ENCODE measurements at places on chromosomes 11 and 22. TPM values are rescaled to one million over a fixed set of nuclear protein-coding genes. Genes with fewer than 3 reads are reported as not detected.
A peak's percentile ranks its signal among the peaks of the same experiment; 100 is the strongest.

- DNase-seq: no peak
Measured at GRCh38 chr11:73229321-73229895, 11.3 kb downstream of the P2RY2 start.

DDIAS gene
- total RNA-seq: 0.25 TPM

DNA sequence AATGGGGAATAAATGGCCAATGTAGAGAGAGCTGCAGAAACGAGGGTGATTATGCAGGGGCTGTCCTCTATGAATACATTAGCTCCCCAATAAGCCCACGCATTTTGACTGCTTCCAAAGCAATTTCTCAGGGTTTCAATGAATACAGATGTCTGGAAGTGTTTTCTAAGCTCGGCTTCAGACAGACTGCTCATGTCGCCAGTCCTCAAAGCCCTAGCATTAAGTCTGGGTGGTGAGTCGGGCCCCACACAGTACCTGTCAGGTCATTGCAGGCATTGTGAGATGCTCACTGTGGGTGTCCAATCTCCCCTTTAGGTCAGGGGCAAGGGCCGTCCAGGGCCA, 17.9 kb upstream of the CSNK2A3 start:
- no peak for DNase-seq

DNA sequence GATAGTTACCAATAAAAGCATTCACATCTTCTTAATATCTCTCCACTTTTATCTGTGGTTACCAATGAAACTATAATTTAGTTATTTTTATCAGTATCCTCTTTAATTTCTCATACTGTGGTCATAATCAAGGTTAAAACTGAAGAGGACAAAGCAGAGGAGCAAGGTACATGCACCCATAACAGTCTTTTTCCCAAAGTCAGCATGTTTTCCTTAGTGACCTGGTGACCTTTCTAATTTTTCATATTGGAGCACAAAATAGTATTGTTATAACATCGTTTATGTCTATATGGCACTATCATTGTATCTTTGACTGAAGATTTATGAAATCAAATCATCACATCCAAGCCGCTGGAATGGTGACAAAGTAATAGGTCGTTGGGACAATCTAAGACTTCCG, 51.5 kb upstream of the CHORDC1 start:
- DNase-seq: no peak

DNA sequence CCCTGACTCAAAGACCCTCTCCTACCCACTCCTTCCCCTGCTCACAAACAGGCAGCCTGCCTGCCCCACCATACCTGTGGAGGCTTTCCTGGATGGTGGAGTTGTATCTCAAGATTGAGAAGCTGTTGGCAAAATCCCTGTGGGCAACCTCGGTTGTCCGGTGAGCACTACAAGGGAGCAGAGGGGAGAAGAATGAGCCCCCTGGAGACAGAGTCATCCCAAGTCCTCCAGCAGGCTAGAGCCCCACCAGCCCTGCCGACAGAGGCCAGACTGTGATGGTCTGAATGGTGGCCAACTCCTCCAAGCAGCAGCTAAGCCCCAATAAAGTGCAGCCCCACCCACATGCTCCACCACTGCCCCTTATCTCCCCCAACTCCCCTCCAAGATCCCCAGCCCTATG, 17.5 kb downstream of the TMPRSS13 start:
- DNase-seq: no peak

DNA sequence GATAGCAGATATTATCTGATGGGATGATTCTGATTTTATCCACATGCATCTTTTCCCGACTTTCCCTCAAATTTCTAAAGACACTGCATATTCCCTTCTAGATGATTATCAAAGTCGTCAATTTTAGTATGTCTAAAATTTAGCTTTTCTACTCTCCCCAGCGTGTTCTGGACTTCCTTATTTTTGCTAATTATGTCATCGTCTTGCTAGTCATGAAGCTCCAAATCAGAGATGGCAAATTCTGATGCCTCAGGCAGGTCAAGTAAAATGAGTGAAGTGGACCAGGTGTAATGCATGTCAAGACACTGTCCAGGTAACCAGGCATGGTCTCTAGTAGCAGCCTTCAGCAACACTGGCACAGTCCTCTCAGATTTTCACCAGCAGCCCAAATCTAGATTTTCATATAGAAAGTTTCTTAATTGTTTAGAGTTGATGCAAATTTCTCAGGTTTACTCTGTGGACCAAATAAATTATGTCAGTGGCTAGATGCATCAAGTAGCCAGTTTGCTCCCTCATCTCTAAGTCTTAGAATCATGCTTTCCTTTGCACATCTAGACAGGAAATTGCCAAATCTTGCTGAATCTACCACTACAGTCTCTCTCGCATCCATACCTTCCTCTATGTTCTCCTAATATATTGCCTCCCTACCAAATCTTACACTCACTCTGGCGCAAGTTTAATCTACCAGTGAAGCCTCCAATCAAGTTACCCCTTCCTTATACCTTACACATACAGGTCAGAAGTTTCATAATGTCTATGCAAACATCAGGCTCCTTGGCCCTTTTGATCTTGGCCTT, 10.6 kb downstream of the HSD17B12 start:
- DNase-seq: no peak

CATSPERZ gene
- 1.0 TPM for total RNA-seq

DNA sequence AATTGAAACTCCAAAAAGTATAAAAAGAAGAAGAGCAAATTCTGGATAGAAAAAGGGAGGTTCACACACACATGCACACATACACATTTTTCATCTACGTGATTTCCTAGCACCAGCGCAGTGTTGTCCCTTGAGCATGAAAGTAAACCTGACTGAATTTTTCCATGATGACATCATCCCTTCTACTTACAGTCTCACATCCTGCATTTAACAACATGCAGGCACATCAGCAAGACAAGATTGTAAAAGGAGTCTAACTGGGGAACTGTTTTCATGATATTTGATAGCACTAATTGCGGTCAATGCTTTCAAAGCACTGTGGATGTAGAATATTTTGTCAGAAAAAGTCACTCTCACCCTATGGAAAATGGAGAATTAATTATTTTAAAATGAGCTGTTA, 36.6 kb downstream of the GAS2 start:
- no peak for DNase-seq

OR8H1 gene
- total RNA-seq: not detected

DNA sequence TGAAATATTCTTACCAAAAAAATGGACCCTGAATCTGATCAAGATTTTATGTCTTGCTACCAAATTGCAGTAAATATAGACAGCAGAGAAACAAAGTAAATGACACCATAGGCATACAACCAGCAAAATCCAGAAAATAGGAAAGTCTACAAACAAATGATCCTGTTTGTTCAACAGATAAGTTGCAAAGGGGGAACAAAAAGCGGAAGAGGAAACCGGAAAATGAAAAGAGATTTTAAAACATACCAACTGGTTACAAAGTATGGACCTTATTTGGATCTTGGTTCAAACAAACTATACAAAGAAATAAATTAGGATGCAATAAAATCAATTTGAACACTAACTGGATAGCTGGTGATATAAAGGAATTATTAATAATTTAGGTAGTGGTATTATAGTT, 92.0 kb downstream of the TMPRSS5 start:
- DNase-seq: no peak

DNA sequence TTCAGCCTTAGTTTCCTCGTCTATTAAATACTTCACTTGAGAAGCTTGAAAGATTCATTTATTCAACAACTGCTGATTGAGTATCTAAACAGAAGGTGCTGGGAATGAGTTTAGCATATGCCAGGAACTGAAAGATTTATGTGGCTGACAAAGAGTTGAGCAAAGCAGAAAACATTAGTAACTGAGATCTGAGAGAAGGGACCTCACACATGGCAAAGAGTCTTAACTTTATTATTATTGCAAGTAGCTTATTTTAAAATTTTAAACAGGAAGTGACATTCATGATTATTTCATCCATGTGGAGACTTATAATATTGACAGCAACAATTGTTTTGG, 133.6 kb downstream of the CASP12 start:
- DNase-seq: no peak

DNA sequence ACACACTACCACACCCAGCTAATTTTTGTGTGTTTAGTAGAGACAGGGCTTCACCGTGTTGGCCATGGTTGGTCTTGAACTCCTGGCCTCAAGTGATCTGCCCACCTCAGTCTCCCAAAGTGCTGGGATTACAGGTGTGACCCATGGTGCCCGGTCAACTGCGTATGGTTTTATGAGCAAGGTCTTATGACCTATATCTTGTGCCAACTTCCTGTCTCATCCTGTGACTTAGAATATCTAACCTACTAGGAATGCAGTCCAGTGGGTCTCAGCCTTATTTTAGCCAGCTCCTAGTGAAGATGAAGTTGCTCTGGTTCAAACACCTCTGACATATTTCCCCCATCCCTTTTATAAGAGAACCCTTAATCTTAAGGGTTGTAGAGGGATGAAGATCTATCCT, 66.1 kb upstream of the OR5AN1 start:
- DNase-seq: no peak

- no peak for DNase-seq
Measured at GRCh38 chr22:48376428-48376827, 1451.2 kb downstream of the BRD1 start.

DRD4 gene
- total RNA-seq: 0.89 TPM

- peak; percentile 65 for DNase-seq
Measured at GRCh38 chr22:42962295-42963230, 52.4 kb downstream of the PACSIN2 start.

DNA sequence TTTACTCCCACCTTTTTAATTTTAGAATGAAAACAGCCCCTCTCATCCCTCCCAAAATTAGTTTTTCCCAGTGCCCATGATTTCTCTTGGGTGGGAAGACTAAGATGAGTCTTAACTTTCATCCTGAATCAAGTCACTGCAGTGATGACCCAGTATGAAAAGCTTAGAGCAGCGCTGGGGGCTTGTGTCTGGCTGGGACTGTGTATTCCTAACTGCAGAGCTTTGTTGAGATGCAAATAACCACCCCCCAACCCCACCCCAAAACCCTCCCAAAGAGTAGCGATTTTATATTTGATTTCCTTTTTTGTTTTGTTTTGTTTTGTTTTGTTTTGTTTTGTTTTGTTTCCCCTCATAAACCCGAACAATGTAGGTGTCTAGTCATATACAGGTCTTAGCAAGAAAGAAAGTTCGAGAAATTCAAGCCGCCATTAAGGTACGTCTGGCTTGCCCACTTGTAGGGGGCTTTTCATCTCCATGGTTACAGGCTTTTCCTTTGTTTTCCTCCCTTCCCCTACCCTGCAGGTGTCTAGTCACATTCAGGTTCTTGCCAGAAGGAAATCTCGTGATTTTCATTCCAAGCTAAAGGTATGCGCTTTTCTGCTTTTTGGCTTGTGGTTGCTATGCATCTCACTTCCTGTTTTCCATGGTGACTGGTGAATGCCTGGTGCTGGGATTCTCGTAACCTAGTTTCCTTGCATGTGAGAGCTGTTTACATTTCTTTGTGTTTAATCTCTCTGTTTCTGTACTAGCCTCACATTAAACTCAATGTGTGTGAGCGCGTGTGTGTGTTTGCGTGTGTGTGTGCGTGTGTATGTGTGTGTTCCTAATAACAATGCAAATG, 144.6 kb upstream of the RASSF10 start:
- DNase-seq: no peak

Data from thyroid gland (tissue), 4 donors.